ENCODE measurements at places on chromosomes 4 and X.

- no peak for DNase-seq
Observed at GRCh38 chr4:1798580-1799386, 5.7 kb downstream of the FGFR3 start.

DNA sequence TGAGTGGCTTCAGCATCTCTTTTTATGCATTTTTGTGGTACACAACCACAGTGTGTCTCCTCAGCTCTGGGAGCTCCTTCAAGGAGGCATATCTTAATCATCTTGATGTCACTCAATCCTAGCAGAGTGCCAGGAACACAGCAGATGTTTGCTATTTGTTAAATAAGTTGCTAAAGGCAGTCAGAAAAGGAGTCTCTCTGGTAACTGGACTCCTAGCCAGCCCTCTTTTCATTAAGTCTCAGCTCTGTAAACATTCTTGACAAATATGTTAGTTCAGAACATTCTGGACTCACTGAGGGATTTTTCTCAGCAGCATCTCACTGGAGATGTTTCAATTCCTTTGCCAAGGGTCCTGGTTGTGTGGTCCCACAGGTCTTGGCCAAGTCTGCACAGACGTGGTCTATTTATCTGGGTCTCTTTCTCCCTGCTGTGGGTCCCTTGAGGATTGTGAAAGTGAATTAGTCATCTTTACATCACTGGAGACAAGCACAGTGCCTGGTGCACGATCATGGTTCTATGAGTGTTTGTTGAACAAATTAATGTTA lies 20.3 kb upstream of the FAM9C start:
- no peak for DNase-seq

GRCh38 chr4:1030031-1030430 lies 18.6 kb downstream of the FGFRL1 start:
- no peak for DNase-seq

- DNase-seq = no peak
Observed at GRCh38 chr4:13514722-13515121, 29.6 kb downstream of the NKX3-2 start.

DNA sequence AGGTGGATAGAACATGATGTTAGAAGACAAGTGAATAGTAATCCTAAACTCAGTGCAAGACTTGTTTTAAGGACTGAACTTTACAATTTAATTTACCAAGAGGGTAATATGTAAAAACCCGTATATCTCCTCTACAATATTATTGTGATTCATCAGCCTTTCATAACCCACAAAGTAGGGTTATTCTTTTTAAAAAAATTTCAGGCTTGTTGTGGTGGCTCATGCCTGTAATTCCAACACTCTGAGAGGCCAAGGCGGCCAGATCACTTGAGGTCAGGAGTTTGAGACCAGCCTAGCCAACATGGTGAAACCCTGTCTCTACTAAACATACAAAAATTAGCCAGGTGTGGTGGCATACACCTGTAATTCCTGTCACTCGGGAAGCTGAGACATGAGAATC lies 7.2 kb downstream of the IBSP start:
- DNase-seq = no peak

DNA sequence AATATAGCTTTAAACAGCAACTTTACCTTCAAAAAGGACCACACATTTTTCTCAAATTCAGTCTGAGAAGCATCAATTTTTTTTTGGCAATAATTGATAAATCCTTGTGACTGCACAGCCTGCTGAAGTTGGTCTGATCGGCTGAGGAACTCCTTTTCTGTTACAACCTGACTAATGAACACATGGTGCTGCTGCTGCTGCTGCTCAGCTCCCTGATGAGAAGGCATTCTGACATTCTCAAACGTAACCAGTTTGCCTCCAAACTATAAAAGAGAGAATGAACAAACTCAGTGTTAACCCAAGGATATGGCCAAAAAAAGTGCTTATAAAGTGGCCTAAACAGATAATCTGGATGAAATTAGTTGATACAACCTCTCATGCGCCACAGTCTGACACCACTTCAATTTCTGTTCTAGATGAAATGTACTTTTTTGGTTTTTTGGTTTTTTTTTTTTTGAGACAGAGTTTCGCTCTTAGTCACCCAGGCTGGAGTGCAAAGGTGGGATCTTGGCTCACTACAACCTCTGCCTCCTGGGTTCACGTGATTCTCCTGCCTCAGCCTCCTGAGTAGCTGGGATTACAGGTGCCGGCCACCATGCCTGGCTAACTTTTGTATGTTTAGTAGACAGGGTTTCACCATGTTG lies 26.5 kb downstream of the SEC31A start:
- DNase-seq = no peak

DNA sequence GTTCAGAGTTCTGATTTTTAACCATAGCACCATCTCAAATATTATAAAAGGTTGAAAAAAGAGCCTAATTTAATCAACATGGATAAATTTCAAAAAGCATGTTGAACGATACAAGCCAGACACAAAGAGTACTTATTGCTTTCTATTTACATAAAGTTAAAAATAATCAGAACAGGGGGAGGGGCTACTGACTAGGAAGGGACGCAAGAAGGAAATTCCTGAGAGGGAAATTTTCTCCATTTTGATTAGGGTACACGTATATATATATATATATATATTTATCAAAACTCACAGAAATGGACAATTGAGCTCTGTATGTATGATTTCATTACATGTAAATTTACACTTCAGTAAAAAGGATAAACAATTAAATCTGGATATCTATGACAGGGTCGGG lies 482 bp upstream of the MBTPS2 start:
- DNase-seq = no peak

DNA sequence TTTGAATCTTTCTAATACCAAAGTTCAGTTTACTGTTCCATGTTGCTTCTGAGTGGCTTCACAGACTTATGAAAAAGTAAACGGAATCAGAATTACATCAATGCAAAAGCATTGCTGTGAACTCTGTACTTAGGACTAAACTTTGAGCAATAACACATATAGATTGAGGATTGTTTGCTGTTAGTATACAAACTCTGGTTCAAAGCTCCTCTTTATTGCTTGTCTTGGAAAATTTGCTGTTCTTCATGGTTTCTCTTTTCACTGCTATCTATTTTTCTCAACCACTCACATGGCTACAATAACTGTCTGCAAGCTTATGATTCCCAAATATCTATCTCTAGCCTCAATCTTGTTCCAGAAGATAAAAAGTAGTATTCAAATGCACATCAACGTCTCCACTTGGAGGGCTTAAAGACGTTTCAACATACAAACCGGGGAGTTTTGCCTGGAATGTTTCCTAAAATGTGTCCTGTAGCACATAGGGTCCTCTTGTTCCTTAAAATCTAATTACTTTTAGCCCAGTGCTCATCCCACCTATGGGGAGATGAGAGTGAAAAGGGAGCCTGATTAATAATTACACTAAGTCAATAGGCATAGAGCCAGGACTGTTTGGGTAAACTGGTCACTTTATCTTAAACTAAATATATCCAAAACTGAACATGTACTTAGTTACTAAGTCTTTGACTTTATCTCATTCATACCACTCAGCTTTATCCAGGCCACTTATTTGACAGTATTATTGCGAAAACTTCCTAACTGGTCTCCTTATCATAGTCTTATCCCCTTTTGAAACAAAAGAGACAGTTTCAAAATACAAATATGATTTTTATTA lies 3.6 kb upstream of the AFP start:
- no peak for DNase-seq

- no peak for DNase-seq
Observed at GRCh38 chr4:20176881-20177280, 74.8 kb upstream of the SLIT2 start.

DNA sequence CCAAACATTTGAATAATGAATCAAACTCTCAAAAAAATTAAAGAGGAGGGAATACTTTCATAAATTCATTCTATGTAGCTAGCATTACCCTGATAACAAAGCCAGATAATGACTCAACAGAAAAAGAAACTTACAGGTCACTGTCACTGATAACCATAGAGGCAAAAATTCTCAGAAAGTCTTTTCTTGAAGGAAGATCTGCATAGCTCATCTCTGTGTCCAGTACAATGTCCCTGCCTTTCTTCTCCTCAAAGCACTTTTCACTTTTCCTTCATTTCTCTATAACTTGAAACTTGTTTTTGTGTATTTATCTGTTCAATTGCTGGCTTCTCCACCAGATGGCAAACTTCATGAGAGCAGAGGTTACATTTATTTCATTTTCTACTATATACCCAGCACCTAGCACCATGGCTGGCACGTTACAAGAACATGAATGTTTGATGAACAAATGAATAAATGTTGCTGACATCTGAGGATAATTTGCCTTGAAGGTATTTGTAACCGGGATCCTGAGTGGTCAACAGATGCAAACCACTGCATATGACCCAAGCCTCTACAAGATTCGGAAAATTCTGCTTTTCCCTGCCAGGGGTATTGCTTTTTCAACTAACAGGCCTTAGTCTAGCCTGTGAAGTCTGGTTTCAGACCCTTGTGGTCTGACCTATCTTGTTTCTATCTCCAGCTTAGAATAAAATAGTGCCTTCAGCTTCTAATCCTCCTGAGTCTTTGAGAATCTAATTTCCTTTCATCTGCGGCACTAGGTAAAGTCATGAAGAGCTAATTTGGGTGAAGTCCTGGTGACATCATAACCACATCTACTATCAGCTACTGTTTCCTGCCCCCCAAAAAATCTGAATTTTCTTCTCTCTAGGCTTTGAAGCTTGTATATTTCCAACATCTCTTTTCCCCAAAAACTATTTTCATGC lies 52.5 kb upstream of the ANTXR2 start:
- peak; percentile 68 for DNase-seq

GRCh38 chr4:35252866-35253265 lies 991.4 kb downstream of the ARAP2 start:
- DNase-seq = no peak

- DNase-seq = no peak
Observed at GRCh38 chrX:51608126-51608525, 10.6 kb downstream of the CENPVL3 start.

GRCh38 chr4:73668782-73669201 lies 48.6 kb upstream of the RASSF6 start:
- DNase-seq = no peak

GRCh38 chr4:176566769-176567168 lies 226.0 kb downstream of the VEGFC start:
- DNase-seq = no peak

GRCh38 chr4:80336582-80336981 lies 1.1 kb downstream of the CFAP299 start:
- DNase-seq = no peak

GRCh38 chr4:140252141-140252741 lies 98.3 kb upstream of the MAML3 start:
- DNase-seq = no peak

DNA sequence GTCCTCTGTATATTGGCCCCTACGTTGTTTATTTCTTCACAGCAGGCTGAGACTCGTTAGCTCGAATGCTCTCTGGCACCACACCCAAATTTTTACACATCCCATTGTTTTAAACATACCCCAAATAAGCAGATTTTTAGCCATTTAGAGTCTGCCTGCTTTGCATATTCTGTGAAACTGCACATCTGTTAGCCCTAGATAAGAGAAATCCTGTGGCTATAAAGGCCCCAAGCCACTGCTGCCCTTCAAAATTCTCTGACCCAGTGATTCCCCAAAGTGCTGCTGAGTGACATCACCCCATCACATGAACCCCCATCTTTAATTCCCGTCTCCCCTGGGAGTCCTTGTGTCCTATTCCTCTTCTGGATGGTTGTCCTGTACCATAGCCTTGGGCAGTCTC lies 20.8 kb downstream of the TEX13C start:
- DNase-seq = no peak

GRCh38 chr4:17109126-17109525 lies 210.7 kb upstream of the LDB2 start:
- no peak for DNase-seq

DNA sequence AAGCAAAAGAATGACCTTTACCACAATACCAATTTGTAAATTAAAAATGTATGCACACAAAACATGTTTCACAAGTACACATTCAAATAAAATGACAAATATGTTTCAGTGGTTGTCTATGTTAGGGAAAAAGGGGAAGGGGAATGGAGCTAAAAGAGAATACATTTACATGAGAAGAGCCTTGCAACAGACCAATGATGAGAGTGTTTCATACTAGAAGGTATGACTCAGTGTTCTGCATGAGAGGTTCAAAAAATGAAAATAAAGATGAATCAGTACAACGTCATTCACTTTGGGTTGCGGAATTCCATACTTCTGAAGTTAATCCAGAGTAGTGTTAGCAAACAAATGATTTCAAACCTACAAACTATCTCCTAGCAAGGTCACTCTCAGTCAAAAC lies 51.7 kb downstream of the RPGR start:
- no peak for DNase-seq

GRCh38 chrX:69503228-69503781 lies 821 bp upstream of the NALF2 start:
- DNase-seq = no peak

DNA sequence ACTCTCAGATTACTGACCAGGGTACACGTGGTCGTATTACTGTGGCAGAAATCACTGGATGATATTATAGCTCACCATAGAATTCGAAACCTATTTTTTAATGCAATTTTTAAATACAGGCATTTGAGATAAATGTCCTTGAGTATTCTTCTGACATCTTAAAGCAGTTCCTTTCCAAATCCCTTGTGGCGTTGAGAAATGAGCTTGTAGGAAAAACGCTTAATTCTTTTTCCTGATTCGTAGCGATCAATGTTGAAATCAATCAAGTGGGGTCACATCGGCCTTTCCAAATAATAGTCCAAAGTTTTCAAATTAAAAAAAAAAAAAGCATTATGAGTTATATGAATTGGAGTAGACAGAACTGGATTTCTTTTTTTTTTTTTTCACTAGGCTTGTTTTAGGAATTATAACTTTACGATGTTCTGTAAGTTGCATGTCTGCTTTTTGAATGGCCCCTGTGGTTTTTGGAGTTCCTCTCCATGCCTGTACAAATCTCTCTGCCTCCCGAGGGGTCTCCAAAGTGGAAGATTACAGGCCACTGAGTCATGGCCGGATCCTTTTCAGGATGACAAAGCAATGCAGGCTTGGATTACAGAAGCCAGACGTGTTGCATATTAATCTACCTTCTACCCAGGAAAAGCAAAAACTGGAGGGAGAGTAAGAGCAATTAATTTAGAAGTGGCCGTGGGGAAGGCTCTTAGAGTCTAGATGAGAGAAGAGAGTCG lies 226.1 kb downstream of the SHOX start:
- DNase-seq = no peak

DNA sequence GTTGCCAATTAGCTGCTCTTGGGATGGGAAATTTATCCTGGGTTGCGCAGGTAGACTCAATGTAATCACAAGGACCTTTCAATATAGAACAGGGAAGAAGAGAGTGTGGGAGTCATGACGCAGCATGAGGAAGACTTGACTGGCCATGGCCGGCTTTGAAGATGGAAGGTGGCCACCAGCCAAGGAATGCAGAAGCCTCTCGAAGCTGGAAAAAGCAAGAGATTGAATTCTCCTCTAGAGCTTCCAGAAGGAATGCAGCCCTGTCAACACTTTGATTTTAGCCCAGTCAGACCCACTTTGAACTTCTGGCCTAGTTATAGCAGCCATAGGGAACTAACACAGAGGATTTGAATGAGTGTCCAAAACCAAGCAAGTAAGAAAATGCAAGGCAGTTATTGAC lies 14.7 kb upstream of the SH3KBP1 start:
- DNase-seq = no peak

GRCh38 chrX:100297728-100298127 lies 112.3 kb downstream of the PCDH19 start:
- DNase-seq = no peak

Data from CD4-positive, alpha-beta T cell treated with Interleukin-6 at 100 ng/mL for 8 hours (primary cell).